Uterus (tissue), 4 donors: ENCODE measurements at places on chromosomes 1 and 21.

- no peak for DNase-seq
These were observed 284.4 kb upstream of the GJB5 start for GRCh38 chr1:34470401-34470800.

GRCh38 chr1:158179301-158180041 lies 1.2 kb upstream of the CD1D start:
- no peak for DNase-seq

DNA sequence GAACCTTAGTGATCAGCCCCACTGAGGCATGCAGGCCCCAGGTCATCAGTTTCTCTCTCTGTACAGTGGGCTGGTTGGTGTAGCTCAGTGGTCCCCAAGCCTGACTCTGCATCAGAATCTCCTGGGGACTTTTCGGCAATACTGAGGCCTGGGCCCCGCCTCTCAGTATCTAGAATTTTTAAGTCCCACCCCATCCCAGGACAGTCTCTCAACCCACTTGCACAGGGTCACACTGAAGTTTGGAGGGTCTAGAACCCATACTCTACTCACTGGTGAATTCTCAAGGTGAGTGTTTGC lies 216.4 kb downstream of the MATN1 start:
- no peak for DNase-seq

- DNase-seq = peak; percentile 64
These were observed 617 bp upstream of the ADGRL2 start for GRCh38 chr1:81799939-81800694.

GRCh38 chr1:18876210-18876609 lies 16.8 kb upstream of the TAS1R2 start:
- no peak for DNase-seq

DNA sequence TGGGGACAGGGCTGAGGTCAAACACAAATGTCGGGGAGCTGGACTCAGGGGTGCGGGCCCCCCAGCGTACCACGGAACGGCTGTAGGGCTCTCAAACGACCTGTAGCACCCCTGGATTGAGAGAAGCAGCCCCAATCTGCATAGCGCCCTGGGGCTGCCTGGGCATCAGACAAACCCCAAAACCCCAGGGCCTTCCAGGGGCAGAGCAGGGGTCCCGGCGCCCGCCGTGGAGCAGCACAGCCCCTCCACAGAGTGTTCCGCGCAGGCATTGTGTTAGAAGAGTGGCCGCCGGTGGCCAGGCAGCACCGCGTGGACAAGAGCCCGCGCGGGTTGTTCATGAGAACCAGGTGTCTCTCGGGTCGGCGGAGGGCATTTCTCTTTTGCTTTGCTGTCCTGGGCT lies 64.2 kb upstream of the ARHGEF16 start:
- no peak for DNase-seq

DNA sequence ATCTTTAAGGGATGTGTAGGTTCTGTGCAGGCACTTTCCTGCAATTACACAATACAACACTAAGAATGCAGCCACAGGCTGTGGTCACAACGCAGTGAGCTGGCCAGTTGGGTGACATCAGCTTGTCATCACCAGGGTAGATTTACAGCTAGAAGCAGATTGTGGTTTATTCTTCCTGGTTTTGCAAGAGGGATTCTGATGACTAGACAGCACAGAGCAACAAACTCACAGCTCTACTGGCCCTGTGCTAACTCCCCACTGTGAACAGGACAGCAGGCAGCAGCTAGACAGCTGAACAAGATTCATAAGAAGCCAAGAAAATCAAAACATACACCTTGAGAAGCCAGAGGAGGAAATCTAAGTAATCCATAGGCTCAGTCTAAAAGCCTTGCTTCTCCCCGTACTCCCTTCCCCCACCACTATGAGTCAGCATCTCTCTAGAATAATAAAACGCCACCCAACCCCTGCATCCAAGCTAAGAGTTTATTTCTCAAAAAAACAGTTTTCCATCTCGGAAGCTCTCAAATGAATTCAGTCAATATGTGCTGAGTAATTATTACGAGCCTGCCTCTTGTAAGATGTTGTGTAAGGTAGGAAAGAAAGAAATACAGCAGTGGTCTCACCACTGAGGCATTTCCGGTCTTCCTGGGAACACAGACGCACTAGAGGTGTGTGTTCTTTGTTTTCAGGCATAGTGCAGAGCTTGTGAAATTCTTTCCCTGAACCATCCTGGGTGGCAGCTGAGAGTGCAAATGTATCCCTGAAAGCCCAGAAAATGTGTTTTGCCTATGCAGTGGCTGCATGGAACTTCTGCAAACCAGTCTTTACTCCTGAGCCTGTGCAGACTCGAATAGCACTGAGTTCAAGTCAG lies 162.8 kb downstream of the NTPCR start:
- DNase-seq = peak; percentile 83

GRCh38 chr1:156623946-156624813 lies 5.0 kb downstream of the HAPLN2 start:
- DNase-seq = peak; percentile 63

GRCh38 chr1:59046134-59046533 lies 250.8 kb upstream of the FGGY start:
- no peak for DNase-seq

DNA sequence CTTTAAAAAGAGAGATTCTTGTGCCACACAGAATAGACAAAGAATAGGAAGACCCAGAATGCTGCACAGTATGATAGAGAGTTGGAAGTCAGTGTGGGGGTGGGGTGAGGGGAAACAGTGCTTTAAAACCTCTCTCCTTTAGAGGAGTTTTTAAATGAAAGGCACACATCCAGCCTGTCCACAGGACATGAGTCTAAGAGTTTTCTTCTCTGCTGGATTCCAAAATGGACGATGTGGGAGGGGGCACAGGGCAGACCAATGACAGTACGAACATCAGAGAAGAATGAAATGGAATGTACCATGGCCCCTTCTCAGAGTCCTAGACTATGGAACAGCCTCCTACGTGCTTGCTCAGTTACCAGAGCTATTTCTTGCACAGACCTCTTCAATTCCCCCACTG lies 458.2 kb upstream of the DAB1 start:
- DNase-seq = no peak

DNA sequence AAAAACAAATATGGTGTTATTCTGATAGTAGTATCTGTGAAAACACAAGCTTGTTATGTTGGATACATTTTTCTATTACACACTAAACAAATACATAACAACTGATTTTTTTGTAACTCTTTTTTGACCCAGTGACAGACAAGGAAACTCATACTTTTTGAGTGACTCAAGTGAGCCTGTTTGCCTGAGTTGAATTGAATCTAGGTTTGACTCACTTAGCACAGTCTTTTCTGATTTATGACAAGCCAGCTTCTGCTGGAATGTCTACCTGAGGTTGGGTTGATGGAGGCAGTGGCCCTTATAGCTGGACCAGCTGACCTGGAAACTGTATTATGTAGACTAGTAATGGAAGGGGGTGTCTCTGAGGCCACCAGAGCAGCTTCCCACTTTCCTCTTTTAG lies 4.2 kb upstream of the CLCA4 start:
- DNase-seq = no peak

DNA sequence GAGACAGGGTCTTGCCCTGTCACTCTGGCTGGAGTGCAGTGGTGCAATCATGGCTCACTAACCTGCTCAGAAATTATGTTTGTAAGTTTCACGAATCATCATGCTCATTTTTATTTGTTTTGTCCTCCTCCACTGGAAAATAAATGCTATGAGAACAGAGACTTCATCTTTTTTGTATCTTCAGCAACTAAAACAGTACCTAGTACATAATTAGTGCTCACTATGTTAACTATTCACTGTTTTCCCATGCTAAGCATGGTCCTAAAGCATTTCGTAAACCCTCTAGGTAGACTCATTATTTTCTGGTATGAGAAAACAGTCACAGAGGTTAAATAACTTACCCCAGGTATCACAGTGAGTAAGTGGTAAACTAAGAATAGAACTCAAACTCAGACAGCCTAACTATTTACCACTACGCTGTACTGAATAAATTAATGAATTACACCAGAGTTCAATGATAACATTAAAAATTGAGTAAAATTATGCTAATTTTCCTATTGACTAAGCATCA lies 118.4 kb downstream of the RERE start:
- DNase-seq = no peak

DNA sequence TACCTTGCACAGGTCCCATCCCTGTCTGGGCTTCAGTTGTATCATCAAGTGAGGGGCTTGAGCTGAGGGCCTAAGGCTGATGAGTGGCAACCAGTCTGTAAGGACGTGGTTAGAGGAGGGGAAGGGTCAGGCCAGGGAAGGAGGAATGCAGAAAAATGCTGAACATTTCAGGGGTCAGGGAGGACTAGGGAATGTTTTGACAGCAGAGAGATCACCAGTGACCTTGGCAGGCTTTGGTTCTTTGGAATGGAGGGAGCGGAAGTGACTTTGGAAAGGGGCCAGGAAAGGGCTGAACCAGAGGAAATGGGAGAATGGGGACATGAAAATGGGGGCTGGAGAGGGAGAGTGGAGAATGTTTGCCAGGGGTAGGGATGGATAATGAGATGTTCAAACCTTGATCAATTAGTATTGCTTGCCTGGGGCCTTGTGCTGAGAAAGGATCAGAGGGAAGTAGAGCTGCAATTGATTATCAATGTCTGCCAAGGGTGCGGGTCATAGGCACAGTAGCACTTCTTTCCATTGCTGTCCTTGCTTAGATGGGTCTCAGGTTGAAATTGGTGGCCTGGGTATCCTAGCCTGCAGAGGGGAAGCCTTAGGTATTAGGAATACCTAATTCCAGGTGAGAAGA lies 7.4 kb downstream of the LDLRAP1 start:
- DNase-seq = no peak

GRCh38 chr1:165381745-165382505 lies 25.4 kb upstream of the LMX1A start:
- DNase-seq = no peak

GRCh38 chr1:60458111-60458510 lies 384.5 kb upstream of the C1orf87 start:
- DNase-seq = no peak

DNA sequence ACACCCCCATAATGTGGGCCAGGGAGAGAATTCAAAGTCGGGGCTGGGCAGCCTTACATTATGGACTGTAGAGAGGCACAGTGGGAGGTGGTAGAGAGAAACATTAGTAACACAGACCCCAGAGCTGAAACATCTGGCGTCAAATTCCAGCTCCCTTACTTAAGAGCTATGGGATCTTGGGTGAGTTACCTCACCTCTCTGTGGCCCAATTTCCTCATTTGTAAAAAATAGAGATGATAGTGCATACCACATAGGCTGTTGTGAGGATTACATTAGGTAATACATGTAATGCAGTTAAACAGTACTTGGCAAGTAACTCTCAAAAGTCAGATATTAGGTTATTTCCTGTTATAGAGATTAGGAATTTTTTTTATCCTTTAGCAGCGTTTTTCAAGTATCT lies 160.5 kb upstream of the KIAA0040 start:
- no peak for DNase-seq

DNA sequence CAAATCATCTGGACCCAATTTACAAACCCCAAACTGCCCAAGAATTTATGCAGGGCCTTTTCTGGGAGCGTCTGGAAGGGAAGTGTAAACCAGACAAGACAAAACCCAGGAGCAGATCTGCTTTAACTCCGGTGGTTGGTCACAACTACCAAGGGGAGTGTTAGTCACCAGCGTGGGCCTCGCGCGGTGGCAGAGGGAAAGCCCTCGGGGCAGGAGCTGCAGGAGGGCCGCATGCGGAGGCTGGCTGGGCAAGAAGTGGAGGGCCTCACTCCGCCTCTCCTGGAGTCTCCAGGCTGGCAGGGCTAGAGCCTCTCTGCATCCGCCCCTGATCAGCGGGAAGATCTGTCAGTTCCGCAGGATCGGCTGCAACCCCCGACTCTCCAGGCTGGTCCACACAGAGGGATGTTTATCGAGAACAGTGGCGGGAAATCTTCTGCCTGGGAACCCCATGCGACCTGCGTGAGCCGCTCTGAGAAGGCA lies 2.0 kb downstream of the COL24A1 start:
- DNase-seq = no peak

- peak; percentile 89 for DNase-seq
These were observed 838 bp upstream of the MAN1A2 start for GRCh38 chr1:117366177-117367045.

GRCh38 chr1:51302746-51303145 lies 27.6 kb downstream of the TTC39A start:
- no peak for DNase-seq

GRCh38 chr1:1013105-1013921 lies at the start of gene ISG15:
Gene ISG15 (plus strand): TSS chr1:1013497. CDS start chr1:1013574, 77 bp downstream.
- peak; percentile 91 for DNase-seq

DNA sequence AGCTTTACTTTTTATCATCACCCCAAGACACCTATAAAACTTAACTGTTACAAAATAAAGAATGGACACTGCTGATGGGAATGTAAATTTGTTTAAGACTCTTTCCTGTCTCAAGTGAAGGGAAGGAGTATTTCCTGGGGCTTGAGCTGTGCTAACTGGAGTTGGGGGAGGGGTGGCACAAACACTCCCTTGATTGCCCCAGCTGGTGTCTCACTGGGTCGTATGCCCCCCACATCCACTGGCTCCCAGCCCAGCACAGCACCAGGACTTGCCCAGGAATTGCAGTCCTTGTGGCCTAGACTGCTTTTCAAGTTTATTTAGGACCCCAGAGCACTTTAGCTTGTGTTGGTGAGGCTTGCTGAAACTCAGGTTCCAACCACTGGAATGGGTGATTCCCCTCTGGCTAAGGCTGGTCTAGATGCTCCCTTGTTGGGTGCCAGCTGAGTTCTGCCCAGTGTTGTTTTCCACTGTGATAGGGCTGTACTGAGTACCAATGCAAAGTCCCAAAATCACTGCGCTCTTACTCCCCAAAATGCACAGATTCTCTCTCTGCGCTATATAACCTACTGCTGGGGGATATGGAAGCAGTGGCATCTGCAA lies 49.1 kb upstream of the DR1 start:
- no peak for DNase-seq

DNA sequence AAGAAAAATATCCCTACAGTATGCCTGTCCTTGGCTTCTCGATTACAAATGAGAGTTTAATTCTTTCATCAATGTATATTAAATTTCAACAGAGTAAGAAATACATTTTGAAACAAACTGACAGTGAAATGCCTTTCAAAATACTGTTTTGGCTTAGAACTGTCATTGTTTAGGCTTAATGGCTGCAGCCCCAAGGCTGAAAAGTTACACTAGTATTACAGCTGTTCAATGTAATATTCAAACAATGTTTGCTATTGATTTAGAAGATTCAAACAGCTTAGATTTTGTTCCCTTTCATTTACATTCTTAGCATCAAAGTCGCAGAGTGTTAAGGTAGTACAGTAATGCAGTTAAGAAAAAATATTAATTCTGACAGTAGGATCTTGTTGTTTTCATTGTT lies 882.9 kb upstream of the ADGRL2 start:
- no peak for DNase-seq

- DNase-seq = no peak
These were observed 44.1 kb upstream of the KCNQ4 start for GRCh38 chr1:40739455-40740008.

DNA sequence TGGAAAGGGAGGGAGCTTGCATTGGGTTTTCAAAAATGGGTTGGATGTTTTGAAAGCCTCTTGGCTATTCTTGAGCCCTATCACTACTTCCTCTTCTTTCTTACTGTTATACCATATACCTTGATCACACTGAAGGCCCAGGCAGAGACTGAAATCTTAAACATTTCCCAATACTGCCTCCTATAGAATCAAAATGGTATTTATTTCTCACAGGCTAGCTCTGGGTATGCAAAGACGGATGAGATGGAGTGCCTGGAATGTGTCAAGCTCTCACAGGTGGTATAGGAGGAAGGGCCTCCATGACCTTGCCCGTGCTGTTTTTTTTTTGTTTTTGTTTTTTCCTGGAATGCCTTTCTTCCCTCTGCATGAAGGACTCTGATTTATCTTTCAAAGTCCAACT lies 268.4 kb upstream of the USP24 start:
- no peak for DNase-seq
